Activated T-helper 9 cell treated with anti-CD3 and anti-CD28 coated beads, Interleukin-2, amount 50 U/mL, for 16 hours (primary cell): ENCODE measurements at places on chromosomes 13 and 19.

GRCh38 chr19:10761443-10762250, 43.8 kb downstream of the DNM2 start:
- no peak for DNase-seq

GRCh38 chr13:91618315-91618714, 219.9 kb downstream of the GPC5 start:
- DNase-seq: no peak

DNA sequence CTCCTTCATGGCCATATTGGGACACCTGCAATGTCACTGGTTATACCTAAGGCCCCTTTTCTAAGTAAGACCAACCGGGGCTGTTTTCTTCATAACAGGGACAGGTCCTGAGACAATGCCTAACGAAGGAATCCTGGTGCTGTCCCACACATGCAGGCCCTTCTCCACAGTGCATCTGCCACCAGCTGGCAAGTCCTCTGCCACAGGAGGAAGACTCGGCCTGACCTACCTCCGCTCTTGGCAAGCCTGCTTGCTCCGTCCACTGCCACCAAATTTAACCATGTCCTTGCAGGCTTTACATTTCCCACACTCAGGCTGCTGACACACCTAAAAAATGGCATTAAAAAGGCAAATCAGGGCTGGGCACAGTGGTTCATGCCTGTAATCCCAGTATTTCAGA, 31.8 kb upstream of the EIF3G start:
- DNase-seq: no peak

DNA sequence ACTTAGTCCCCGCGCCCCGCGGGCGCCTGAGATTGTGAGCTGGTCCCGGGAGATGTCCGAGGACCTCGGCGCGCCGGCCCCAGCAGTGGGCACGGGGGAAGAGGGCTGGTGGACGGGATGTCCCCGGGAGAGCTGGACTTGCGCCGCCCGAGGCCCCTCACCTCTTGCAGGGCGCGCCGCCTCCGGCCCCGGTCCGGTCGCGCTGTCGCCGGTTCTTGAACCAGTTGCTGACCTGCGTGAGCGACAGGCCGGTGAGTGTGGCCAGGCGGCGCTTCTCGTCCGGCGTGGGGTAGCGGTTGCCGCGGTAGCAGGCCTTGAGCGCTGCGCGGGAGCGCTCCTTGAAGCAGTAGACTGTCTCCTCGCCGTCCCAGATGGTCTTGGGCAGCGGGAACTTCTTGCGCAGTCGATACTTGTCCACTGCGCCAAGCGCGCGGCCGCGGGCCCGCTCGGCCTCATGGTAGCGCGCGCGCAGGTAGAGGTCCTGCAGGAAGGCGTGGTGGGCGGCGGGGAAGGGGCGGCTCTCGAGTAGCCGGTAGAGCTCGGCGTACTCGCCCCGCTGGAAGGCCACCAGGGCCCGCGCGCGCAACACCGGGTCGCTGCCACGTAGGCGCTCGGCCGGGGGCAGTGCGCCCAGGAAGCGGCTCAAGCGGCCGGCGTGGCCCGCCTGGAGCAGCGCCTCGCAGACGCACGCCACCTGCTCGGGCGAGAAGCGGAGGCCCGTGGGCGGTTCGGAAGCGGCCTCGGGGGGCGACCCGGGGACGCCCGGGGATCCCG, 984 bp downstream of the SIX5 start:
- DNase-seq: no peak

GRCh38 chr19:30269638-30270037, 102.5 kb upstream of the ZNF536 start:
- no peak for DNase-seq
